ENCODE measurements at places on chromosomes 12 and 14.
A peak's percentile ranks its signal among the peaks of the same experiment; 100 is the strongest.

DNA sequence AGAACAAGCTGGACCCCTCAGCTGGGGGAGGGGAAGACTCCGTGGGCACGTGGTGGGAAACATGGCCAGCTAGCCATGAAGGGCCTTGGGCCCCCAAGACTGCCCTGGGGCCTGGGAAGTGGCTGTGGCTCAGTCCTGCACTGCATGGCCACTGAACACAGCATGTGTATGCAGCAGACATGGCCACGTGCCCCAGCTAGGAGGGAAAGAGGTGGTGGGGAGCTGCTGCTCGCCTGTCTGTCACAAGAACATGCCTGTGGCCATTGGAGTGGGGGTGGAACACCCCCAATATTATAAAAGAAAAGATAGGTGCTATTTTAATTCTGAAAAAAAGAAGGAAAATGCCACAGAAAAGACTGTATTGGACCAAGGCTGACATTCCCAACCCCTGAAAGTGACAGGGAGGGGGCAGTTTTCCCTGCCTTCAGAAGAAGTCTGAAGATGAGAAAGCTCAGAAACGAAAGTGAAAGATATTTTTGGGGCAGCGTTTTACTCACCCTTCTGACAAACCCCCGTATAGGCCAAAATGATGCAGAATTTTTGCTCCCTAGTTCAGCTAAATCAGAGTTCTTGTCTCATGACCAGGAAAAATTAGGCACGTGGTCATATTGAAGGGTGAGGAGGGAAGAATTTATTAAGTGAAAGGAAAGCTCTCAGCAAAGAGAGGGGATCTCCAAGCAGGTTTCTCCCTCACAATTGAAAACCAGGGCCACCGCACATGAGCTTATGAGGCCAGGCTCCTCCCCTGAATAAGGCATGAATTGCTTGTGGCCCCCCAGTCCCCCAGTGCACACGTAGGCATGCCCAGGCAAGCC lies 35.2 kb upstream of the PCNX1 start:
- no peak for DNase-seq

GRCh38 chr12:22687361-22688076 lies 62.5 kb downstream of the ETNK1 start:
- peak; percentile 57 for DNase-seq

DNA sequence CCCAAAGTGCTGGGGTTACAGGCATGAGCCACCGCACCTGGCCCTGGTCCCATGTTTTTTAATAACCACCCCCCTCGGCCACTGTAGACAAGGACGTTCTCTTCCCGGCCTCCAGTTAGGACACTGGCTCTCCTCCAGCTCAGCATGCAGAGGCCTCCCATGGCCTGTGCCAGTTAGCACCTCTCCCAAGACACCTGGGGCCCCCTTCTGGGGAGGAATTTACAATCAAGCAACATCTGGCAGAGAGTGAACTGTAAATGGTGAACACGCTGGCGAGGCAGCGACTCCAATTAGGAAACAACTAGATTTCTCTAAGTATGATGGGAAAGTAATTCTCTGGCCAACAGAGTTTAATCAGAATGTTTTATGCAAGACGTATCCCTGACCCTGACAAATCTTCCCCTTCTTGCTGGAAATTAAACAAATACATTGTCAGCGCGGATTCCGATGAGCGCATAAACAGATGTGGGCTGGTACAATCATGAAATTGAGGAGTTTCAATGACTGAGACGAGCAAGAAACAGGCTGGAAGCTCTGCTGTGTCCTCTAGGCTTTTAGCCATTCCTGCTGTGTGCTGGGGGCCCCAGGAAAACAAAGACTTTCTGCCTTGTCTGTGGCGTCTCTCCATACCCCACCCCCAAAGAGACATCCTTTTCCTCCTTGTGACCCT lies 61.7 kb upstream of the DLK1 start:
- DNase-seq = no peak

- no peak for DNase-seq
Measured at GRCh38 chr14:68599896-68600610, 192.8 kb downstream of the ZFP36L1 start.

GRCh38 chr12:89454080-89454848 lies 70.3 kb downstream of the GALNT4 start:
- DNase-seq = no peak

DNA sequence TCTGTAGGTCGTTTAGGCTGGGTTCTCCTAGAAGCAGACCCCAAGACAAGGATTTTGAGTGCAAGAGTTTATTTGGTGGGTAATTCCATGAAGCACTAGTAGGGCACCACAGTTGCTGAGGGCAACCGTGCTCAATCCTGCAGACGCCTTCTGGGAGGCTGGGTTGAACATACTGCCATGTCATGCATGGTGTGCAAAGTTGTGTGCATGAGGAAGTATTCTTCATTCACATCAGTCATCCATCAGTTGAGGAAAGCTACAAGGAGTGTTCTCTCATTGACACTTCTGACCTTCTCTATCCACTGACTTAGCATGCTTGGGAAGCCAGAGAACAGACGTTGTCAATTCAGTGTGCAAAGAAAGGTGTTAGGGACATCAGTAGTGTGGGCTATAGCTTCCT lies 179.2 kb downstream of the PTPN11 start:
- DNase-seq = no peak

GRCh38 chr12:125284945-125285685 lies 219.9 kb downstream of the AACS start:
- DNase-seq = peak; percentile 73

DNA sequence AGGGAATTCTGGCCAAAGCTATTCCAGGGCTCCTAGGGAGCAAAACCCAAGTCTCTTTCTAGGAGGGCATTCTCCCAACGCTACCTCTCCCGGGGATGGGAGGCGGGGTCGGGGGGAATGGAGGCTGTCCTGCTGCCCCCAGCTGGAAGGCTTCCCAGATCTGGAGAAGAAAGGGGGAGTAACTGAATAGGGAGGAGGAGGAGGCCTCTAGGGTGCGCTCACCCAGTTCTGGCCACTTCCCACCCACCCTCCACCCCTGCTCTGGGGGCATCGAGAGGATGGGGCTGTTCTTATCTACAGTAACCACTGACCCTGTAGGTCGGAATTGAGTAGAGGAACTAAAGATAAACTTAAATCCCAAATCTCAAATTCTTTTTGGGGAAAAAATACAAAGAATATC lies 579 bp upstream of the RNASE1 start:
- no peak for DNase-seq

DNA sequence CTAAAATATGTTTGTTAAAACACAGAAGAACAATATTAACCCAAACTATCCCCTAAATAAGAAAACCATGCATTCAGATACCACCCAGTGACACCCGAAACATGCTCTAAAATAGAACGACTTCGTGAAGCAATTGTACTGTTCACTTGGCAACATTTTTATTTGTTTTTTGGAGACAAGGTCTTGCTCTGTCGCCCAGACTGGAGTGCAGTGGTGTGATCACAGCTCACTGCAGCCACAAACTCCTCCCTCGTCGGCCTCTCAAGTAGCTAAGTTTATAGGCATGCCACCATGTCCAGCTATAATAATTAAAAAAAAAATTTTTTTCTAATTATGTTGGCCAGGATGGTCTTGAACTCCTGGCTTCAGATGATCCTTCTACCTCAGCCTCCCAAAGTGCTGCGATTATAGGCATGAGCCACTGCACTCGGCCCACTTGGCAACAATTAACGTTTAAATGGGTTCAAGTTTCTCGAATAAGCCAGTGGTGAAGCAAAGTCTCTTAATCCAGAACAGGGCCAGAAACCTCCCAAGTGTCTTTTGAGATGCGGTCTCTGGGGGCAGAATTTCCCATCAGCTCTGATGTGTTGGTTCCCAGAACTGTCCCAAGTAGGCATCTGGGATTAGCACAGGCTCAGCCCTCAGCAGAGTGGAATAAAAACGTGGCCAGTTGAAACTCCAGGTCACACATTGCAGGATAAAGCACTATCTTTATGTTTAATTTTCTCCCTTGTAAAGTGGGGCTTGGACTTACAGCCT lies 74.5 kb downstream of the TMCC3 start:
- DNase-seq = no peak

GRCh38 chr14:35341751-35342488 lies 49.7 kb downstream of the PSMA6 start:
- DNase-seq = peak; percentile 82

GRCh38 chr14:74614508-74615495 lies 2.8 kb upstream of the LTBP2 start:
- no peak for DNase-seq

- DNase-seq = no peak
Measured at GRCh38 chr12:124536641-124537040, 30.8 kb downstream of the NCOR2 start.

- DNase-seq = peak; percentile 90
Measured at GRCh38 chr12:92289629-92290349, 144.1 kb upstream of the BTG1 start.

GRCh38 chr12:131383291-131383690 lies 327.6 kb upstream of the SFSWAP start:
- no peak for DNase-seq

DNA sequence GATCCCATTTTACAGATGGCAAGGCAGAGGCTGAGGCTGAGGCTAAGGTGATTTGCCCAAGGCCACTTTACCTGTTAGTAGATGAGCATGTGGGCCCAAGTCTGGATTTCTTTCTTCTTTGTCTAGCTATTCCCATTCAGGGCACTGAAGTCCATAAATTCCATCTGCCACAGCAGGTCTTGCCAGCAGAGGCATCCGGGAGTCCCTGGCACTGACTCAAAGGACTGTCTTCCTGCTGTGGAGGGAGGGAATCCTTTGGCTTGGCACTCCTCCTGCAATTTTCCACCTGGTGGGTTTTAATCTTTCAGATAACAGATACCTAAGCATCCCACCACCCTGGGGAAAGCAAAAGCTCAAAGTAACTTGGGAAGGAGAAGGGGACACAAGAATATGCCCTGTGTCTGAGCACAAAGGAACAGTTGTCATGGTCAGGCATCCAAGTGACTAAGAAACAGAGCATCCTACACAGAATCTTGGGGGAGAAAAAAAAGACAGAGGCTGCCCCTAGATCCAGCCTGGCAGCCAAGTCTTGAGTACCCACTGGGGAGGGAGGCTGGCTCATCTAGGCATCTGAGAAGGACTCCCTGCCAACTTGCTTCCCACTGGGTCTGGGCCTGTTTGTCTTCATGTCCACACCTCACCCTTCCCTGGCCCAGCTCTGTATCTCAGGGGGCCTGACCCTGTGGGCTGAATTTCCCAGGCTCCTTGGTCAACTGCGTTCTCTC lies 35.6 kb upstream of the CMKLR1 start:
- no peak for DNase-seq

DNA sequence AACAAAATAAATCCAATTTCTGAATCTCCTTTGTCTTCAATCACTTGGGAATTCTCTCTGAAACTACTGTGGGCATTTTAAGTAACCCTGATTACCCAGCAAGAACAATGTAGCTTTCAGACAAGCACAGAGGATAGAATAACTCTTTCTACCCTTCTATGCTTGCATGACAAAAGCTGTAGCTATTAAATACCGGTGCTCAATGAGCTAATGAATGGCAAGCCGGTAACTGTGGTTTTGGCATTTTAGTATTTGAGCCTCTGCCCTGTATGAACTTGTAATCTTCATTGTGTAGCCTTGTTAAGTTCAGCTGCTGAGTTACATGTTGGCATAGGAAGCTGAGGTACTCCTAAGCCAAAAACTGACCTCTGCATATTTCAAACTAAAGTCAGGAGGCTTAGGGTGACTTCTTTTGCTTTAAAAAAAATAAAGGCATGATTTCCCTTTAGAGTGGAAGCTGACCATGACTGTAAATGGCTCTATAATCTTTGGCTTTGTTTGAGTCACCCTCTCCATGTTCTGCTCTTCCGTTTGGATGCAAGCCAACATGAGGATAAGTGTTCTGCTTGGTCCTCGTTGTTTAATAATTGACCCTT lies 171.0 kb upstream of the HIF1A start:
- peak; percentile 98 for DNase-seq

DNA sequence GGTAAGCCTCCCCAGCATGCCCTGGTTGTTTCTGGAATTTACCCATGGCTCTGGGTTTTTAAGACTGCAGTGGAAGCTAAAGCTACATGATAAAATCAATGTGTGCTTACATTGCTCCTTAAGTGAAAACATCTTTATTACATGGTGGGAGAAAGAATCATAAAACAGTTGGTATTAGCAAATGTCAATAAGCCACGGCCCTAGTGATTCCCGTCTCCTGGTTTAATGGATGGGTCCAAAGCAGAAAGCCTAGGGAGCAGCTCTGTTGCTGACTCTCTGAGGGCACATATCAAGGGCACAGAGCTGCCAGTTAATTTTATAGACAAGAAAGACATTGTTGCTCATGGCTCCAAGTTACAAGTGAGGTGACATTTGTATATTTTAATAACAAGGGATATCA lies 127.9 kb downstream of the MYRFL start:
- no peak for DNase-seq

- DNase-seq = no peak
Measured at GRCh38 chr12:60345442-60345841, 749.6 kb downstream of the SLC16A7 start.

GRCh38 chr14:105853907-105854599 lies 327.7 kb downstream of the TMEM121 start:
- DNase-seq = no peak

DNA sequence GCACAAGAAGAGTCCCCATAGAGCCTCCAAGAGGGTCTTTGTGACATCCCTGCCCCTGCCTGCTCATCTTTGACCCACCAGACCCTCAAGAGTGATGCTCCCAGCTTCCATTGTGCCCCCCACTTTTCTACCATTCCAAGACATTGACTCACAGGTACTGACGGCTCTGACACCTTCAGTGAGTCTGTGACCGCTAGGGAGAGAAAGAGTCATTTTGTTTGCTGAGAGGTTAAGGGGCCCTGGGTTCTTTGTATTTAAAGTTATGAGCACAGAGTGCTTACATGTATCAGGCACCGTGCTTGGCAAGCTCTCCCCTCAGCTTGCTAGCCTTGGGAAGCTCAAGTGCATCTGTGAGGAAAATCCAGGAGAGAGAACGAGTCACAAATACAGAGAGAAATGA lies 7.1 kb upstream of the KRT82 start:
- no peak for DNase-seq

GRCh38 chr12:213527-213932 lies 427 bp downstream of the SLC6A12 start:
- no peak for DNase-seq

GRCh38 chr12:3257411-3257810 lies 180.2 kb downstream of the TSPAN9 start:
- DNase-seq = no peak

DNA sequence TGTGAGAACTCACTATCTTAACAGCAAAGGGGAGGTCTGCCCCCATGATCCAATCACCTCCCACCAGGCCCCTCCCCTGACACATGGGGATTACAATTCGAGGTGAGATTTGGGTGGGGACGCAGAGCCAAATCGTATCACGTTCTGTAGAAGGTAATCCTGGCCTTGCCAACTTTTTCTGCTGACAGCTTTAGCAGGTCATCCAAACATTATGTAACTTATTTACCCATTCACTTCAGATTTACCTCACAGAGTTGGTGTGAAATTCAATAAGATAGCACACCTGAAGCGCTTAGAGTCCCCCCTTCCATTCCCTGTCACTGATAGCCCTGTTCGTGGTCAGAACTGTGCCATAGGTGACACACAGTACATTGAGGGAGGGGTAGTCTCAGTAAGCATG lies 219.1 kb downstream of the FBXL14 start:
- DNase-seq = no peak

Measured in SK-MEL-5 (cell line).